Activated CD4-positive, alpha-beta T cell treated with anti-CD3 and anti-CD28 coated beads, Interleukin-10, Interleukin-2, amounts not matched to agents 100 ng/mL and 50 ng/mL, durations not matched to agents 16 hours and 8 hours (primary cell): ENCODE measurements at places on chromosomes 12 and 14.

DNA sequence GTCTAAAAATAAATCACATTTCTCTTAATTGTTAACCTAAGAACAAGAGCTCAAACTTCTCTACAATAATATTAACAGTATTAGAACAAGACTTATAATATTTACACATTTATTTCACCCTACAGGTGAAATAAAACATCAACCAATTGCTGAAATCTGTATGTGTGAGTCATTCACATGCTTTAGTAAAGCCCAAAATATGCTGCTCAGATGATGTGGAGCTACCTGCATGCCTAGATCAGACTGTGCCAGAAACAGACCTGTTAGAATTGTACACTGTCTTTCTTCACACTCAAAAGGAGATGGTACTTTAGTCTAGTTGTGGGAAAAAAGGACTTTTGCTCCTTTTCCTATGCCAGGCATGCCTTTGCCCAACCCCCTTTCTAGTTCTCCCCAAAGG, 54.7 kb downstream of the RPS6KA5 start:
- no peak for DNase-seq

GRCh38 chr12:76299536-76300296, 48.5 kb downstream of the BBS10 start:
- no peak for DNase-seq

DNA sequence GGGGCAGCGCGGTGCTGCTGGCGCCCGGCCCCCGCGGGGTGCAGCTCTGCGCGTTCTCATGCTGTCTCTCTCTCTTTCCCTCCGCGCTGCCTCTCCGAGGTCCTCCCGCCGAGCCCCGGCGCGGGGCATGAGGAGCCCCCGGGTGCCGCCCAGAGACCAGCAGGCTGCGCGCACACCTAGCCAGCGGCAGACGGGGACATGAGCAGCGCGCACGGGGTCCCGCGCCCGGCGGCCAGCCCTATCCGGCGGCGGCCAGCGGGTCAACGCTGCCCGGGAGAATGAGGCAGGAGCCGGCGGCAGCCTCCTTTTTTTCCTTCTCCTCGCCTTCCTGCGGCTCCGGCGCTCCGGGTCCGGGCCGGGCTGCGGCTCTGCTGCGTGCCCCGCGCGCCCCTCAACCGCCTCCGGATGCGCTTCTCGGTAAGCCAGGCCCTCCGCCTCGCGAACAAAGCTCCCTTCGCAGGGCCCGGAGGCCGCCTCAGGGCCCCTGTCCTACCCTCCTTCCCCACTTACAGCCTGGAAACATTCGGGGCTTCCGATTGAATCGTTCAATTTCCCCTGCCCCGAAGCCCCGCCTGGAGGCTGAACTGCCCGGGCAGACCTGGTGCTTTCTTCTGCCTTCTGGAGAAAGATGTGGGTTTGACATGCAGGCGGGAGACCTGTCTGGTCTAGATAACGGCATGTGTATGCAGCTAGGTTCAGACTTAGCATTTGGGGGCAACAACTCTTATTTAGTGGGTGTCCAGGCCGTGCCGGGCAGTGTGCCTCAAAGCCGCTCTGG, at the start of gene TUNAR:
Gene TUNAR (plus strand): TSS at position 72 of the 778 bp plus-strand sequence.
- DNase-seq: no peak

DNA sequence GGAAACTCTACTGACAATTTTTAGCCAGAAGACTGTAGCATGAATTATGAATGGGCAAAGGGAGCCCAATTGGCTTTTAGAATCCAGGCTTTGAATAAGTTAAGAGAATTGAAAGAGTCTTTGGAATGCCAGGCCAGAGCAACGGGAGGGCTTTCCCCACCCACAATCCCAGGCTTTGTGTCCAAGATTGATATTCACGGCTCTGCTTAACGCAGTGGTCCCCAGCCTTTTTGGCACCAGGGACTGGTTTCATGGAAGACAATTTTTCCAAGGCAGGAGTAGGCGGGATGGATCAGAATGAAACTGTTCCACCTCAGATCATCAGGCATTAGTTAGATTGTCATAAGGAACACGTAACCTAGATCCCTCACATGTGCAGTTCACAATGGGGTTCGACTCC, 79.6 kb downstream of the EPS8 start:
- DNase-seq: no peak

DNA sequence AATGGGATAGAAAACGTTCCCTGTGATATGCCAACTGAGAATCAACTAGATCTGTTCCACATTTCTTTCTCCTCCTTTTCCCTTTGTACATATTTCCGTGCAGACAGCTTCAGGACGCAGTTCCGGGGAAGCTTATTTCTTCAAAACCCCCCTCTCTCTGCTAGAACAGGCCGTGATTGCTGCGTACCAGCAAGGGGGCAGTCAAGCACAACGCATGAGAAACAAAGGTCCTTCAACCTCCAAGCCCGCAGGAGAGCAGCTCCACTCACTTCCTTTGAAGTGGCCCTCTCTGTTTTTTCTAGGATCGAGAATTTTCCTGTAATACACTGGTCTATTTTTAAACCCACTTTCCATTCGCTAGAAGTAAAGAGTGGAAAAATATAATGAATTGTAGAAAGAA, 80.8 kb downstream of the ZNF664 start:
- DNase-seq: no peak

DNA sequence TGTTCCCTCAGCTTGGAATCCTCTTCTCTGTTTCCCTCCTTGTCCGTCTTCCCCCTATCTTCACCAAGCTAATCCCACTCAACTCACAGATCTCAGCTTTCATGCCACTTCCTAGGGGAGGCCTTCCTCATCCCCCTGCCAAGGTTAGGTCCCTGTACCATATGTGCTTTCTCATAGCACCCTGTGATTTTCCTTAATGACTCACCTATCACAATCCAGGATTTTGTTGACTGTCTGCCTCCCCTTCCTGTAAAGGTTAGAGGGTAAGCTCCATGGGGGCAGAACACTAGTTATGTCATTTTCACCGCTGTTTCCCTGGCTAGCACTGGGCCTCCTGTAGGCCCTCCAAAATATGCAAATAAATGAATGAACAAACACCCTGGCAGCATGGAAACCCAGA, 57.6 kb downstream of the CRADD start:
- no peak for DNase-seq
